Immature natural killer cell (primary cell): ENCODE measurements at places on chromosomes 11 and 22. TPM values are rescaled to one million over a fixed set of nuclear protein-coding genes. Genes with fewer than 3 reads are reported as not detected.

GRCh38 chr11:2212411-2213251 lies 41.0 kb upstream of the TH start:
- peaks cover 29% of the 10 kb centered on the region for H3K4me1 ChIP-seq
- H3K4me3 ChIP-seq = peak overlapping the region; percentile 81
- peaks cover 4% of the 10 kb centered on the region for H3K36me3 ChIP-seq
- H3K27ac ChIP-seq = peak overlapping the region; percentile 34
- peaks cover 1% of the 10 kb centered on the region for H3K27me3 ChIP-seq
- no peak for DNase-seq

DNA sequence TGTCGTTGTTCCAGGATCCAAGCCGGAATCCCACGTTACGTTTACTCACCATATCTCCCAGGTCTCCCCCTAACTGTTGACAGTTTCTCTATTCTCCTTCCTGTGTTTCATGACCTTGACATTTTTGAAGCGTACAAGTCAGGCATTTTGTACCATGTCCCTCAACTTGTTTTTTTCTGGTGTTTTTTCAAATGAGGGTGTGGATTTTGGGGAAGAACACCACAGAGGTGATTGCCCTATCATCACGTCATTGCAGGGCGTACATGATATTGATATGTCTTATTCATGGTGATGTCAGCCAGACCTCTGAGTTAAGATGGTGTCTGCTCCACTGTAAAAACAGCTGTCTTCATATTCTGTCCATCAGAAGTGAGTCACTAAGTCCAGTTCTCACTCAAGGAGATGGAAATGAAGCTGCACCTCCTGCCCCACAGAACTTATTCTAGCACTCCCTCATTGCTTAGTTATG lies 28.3 kb upstream of the SOX10 start:
- H3K27ac ChIP-seq = no peak overlapping the region
- H3K36me3 ChIP-seq = no peaks in the 10 kb centered on the region
- no peaks in the 10 kb centered on the region for H3K27me3 ChIP-seq
- H3K4me3 ChIP-seq = no peak overlapping the region
- DNase-seq = no peak

- H3K27me3 ChIP-seq = peaks cover 2% of the 10 kb centered on the region
- H3K36me3 ChIP-seq = no peaks in the 10 kb centered on the region
- H3K4me1 ChIP-seq = no peaks in the 10 kb centered on the region
- no peak for DNase-seq
- H3K4me3 ChIP-seq = no peak overlapping the region
These were observed 16.2 kb upstream of the PVALB start for GRCh38 chr22:36833073-36833472.

DNA sequence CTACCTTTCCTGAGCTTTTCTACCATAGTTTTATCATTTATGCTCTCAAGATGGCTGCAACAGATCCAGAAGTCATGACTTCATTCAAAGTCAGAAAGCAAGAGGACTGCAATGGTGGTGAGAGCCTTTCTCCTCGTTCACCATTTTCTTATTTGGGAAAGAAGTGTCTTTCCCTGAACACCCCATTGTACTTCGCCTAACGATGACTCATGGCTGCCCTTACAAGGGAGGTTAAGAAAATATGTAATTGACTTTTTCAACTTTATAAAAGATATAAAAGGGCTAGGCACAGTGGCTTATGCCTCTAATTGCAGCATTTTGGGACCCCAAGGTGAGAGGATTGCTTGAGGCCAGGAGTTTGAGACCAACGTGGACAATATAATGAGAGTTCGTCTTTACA lies 541.7 kb downstream of the METTL15 start:
- no peak overlapping the region for H3K27ac ChIP-seq
- no peak overlapping the region for H3K4me3 ChIP-seq
- peaks cover 3% of the 10 kb centered on the region for H3K27me3 ChIP-seq
- no peak for DNase-seq
- H3K36me3 ChIP-seq = no peaks in the 10 kb centered on the region
- no peaks in the 10 kb centered on the region for H3K4me1 ChIP-seq

The MICAL3 gene
- not detected for polyA plus RNA-seq

GRCh38 chr11:126824035-126824607 lies 176.4 kb downstream of the KIRREL3 start:
- no peak for DNase-seq
- no peaks in the 10 kb centered on the region for H3K36me3 ChIP-seq
- no peaks in the 10 kb centered on the region for H3K4me1 ChIP-seq
- no peak overlapping the region for H3K4me3 ChIP-seq
- peaks cover 5% of the 10 kb centered on the region for H3K27me3 ChIP-seq

GRCh38 chr11:92199991-92200390 lies 24.6 kb upstream of the FAT3 start:
- DNase-seq = no peak
- H3K27ac ChIP-seq = no peak overlapping the region
- H3K27me3 ChIP-seq = no peaks in the 10 kb centered on the region
- H3K4me3 ChIP-seq = no peak overlapping the region

The TUT1 gene
- 7.3 TPM for polyA plus RNA-seq

The MCHR1 gene
- polyA plus RNA-seq = not detected

- H3K36me3 ChIP-seq = no peaks in the 10 kb centered on the region
- H3K4me1 ChIP-seq = peaks cover 52% of the 10 kb centered on the region
- H3K27me3 ChIP-seq = peaks cover 14% of the 10 kb centered on the region
- H3K4me3 ChIP-seq = peak overlapping the region; percentile 82
- no peak for DNase-seq
- H3K27ac ChIP-seq = peak overlapping the region; percentile 79
These were observed 1.0 kb downstream of the CTSD start for GRCh38 chr11:1762537-1763302.

GRCh38 chr11:12097219-12097618 lies 13.2 kb upstream of the MICAL2 start:
- H3K27ac ChIP-seq = no peak overlapping the region
- peaks cover 3% of the 10 kb centered on the region for H3K36me3 ChIP-seq
- peaks cover 41% of the 10 kb centered on the region for H3K4me1 ChIP-seq
- H3K4me3 ChIP-seq = no peak overlapping the region

- no peak overlapping the region for H3K27ac ChIP-seq
- H3K36me3 ChIP-seq = no peaks in the 10 kb centered on the region
- no peaks in the 10 kb centered on the region for H3K4me1 ChIP-seq
These were observed 8.9 kb downstream of the SLC15A3 start for GRCh38 chr11:60942970-60943565.

- H3K4me3 ChIP-seq = no peak overlapping the region
- H3K4me1 ChIP-seq = no peaks in the 10 kb centered on the region
- no peak overlapping the region for H3K27ac ChIP-seq
- no peaks in the 10 kb centered on the region for H3K36me3 ChIP-seq
- no peaks in the 10 kb centered on the region for H3K27me3 ChIP-seq
- no peak for DNase-seq
These were observed 9.7 kb upstream of the PIWIL4 start for GRCh38 chr11:94557421-94557820.

DNA sequence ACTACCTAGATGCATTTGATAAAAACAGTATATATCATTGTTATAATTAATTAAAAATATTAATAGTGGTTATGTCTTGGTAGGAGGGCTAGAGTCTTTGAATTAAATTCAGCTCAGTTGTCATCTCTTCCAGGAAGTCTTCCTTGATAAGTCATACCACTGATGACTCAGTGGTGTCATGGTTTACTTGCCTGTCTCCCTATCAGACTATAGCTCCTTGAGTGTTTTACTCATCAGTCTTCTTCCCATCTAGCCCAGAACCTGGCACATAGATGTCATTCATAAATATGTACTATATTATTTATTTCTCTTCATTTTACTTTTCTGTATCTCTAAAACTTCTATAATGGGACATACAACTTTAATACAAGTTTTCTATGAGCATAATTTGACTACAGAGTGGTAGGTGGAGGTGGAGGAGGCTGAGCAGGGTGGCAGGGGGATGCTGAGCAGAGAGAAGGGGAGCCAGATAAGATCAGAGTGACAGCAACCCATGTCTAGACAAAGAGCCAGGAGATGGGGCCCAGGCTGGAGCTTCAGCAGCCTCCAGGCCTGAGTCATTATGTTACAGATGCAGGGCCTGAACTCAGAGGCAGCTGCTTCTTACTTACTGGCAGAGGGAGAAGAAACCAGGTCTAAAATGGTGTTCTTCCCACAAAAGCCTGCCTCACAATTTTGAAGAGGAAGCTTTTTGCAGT lies 82.3 kb upstream of the PHOX2A start:
- H3K27me3 ChIP-seq = no peaks in the 10 kb centered on the region
- DNase-seq = no peak
- H3K4me3 ChIP-seq = no peak overlapping the region
- H3K36me3 ChIP-seq = peaks cover 34% of the 10 kb centered on the region
- no peak overlapping the region for H3K27ac ChIP-seq
- H3K4me1 ChIP-seq = no peaks in the 10 kb centered on the region

GRCh38 chr11:75782540-75783263 lies 14.1 kb downstream of the DGAT2 start:
- no peak for DNase-seq
- H3K36me3 ChIP-seq = no peaks in the 10 kb centered on the region
- no peaks in the 10 kb centered on the region for H3K27me3 ChIP-seq
- peaks cover 7% of the 10 kb centered on the region for H3K4me1 ChIP-seq
- H3K4me3 ChIP-seq = no peak overlapping the region
- H3K27ac ChIP-seq = no peak overlapping the region

- H3K27ac ChIP-seq = no peak overlapping the region
- H3K27me3 ChIP-seq = no peaks in the 10 kb centered on the region
- H3K4me3 ChIP-seq = no peak overlapping the region
These were observed 9.7 kb downstream of the ASCL2 start for GRCh38 chr11:2260491-2261364.

The FREY1 gene
- not detected for polyA plus RNA-seq
